ENCODE measurements at places on chromosomes 11 and 22. TPM values are rescaled to one million over a fixed set of nuclear protein-coding genes. Genes with fewer than 3 reads are reported as not detected.

TNKS1BP1 gene
- total RNA-seq: 158 TPM

SLC15A3 gene
- 19.4 TPM for total RNA-seq

FADS1 gene
- total RNA-seq: 15.0 TPM

GRCh38 chr11:2385156-2386151 lies 8.3 kb downstream of the CD81 start:
- DNase-seq: no peak
- H3K4me3 ChIP-seq: no peak overlapping the region
- peak overlapping the region; percentile 97 for H3K27ac ChIP-seq
- no peaks in the 10 kb centered on the region for H3K27me3 ChIP-seq
- no peaks in the 10 kb centered on the region for H3K36me3 ChIP-seq

- no peaks in the 10 kb centered on the region for H3K36me3 ChIP-seq
- no peaks in the 10 kb centered on the region for H3K27me3 ChIP-seq
- peak within 1 kb of the TSS; percentile 89 for H3K27ac ChIP-seq
- peaks cover 27% of the 10 kb centered on the region for H3K4me1 ChIP-seq
Measured at GRCh38 chr11:64233913-64234586, at the start of gene VEGFB. Gene VEGFB (plus strand): TSS chr11:64234584. CDS start chr11:64234834, 250 bp downstream.

DNA sequence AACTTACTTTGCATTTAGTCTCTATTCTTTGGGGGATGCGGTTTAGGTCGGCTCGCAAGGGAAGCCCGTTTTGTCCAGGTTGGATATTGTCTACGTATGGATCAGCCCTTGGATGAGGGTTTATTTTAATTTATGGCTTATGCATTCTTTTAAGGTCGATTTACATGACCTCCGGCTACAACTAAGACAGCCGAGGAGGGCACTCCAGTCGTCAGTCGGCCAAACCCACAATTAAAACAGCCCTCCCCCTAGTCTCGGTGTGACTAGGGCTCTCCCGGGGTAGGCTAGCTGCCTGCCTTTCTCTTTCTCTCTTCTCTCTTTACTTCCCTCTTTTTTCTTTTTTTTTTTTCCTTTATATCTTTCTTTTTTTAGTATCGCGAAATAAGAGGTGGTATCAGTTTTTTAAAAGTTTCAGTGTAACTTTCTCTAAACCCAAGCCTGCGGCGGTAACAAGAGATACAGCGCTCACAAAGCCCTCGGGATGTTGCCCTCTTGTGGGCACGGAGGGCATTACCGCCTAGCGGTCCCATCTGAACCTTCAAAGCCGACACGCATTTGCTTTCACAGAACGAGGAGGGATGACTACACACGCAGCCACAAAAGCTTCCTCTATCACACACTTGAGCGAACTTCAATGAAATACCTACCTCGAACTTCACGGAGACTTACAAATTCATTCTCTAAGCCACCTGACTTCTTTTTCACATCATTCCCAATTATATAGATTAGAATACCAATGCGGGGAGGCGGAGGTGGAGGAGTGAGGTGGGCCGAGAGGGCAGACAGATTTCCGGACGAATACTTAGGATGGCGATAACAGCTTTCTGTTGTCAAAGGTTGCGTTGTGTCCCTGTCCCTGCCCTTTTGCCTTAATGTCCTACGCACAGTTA lies 132.3 kb upstream of the C11orf58 start:
- peak overlapping the region; percentile 60 for H3K27ac ChIP-seq
- no peaks in the 10 kb centered on the region for H3K4me1 ChIP-seq
- no peaks in the 10 kb centered on the region for H3K36me3 ChIP-seq
- peaks cover 11% of the 10 kb centered on the region for H3K27me3 ChIP-seq

DNA sequence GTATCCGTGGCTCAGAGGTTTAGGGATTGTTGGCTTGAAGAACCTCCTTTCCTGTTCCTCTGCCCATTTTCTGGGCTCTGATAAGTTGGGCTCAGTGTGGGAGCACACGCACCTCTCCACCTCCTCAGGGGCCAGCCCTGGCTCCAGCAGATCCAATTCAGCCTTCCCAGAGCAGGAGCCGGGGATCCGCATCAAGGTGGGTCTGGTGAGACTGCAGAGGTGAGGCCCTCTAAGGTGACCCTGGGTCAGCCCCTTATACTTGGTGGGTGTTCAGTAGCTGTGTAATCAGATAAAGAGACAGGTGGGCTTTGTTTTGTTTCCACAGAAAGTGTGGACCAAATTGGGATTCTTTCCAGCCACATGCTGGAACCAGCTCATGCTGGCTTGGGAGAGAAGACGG lies 1466.0 kb downstream of the TBC1D22A start:
- no peak for DNase-seq
- H3K4me1 ChIP-seq: no peaks in the 10 kb centered on the region
- H3K27me3 ChIP-seq: no peaks in the 10 kb centered on the region
- no peak overlapping the region for H3K27ac ChIP-seq

- H3K4me1 ChIP-seq: no peaks in the 10 kb centered on the region
- no peak overlapping the region for H3K4me3 ChIP-seq
- H3K27ac ChIP-seq: no peak overlapping the region
- no peaks in the 10 kb centered on the region for H3K36me3 ChIP-seq
- no peaks in the 10 kb centered on the region for H3K27me3 ChIP-seq
Measured at GRCh38 chr22:42156121-42156520, 25.5 kb upstream of the CYP2D6 start.

GRCh38 chr11:111598559-111598958 lies 3.7 kb upstream of the SIK2 start:
- no peak for DNase-seq
- no peaks in the 10 kb centered on the region for H3K4me1 ChIP-seq
- H3K27me3 ChIP-seq: no peaks in the 10 kb centered on the region
- no peaks in the 10 kb centered on the region for H3K36me3 ChIP-seq
- no peak overlapping the region for H3K4me3 ChIP-seq

GRCh38 chr11:19426756-19427403 lies 186.1 kb upstream of the E2F8 start:
- no peak overlapping the region for H3K4me3 ChIP-seq
- H3K36me3 ChIP-seq: no peaks in the 10 kb centered on the region
- no peaks in the 10 kb centered on the region for H3K27me3 ChIP-seq
- no peak overlapping the region for H3K27ac ChIP-seq

DNA sequence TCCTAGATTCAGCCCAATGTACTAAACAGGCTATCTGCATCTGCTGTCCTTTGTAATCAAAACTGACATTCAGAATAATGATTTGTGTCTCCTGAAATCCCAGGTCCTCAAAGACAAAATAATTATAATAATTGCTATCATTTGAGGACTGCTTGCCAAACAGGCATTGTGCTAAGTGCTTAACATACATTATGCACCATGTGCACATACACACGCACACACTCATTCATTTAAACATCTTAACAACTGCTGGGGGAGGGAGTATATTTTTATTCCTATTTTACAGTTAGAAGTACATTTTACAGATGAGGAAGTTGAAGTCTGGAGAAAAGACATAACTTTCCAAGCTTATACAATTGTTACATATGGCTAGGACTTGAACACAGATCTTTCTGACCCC lies 308.0 kb upstream of the ZC3H12C start:
- no peak for DNase-seq
- no peaks in the 10 kb centered on the region for H3K27me3 ChIP-seq
- no peak overlapping the region for H3K27ac ChIP-seq
- no peak overlapping the region for H3K4me3 ChIP-seq
- H3K4me1 ChIP-seq: no peaks in the 10 kb centered on the region
- no peaks in the 10 kb centered on the region for H3K36me3 ChIP-seq

DNA sequence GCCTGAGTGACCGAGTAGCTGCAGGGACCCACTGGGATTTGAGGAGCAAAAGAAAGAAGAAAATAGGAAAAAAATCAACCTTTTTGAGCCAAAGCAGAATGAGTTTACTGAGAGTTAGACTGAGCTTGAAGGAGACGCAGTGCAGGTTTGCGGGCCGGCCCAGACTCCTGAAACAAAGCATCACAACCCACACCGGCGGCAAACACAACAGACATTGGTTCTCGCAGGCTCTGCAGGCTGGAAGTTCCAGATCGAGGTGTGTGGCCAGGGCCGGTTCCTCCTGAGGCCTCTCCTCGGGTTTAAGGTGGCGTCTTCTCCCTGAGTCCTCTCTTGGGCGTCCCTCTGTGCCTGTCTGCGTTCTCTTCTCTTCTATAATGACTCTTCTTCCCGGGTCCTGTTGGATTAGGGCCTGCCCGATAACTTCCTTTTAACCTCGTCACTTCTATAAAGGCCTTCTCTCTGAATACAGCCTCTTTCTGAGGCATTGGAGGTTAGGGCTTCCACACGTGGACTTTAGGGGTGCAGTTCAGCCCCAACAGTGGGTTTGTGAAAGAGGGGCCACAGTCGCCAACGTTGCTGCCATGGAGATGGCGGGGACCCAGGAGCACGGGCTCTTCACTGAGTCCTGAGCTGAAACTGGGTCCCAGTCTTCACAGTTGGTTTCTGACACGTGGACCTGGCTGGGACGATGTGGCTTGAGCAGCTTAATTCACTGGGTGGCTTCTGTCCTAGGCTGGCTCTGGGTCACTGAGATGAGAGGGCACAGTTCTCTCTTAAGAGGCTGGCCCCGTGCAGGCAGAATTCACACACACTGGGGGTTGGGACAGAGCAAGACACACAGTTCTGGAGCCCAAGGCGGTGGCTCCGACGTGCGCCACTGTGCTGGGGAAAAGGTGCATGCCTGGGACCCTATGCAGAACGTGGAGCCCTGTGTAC lies 1047.7 kb downstream of the BRD1 start:
- H3K27me3 ChIP-seq: no peaks in the 10 kb centered on the region
- no peak for DNase-seq
- H3K4me1 ChIP-seq: no peaks in the 10 kb centered on the region

DNA sequence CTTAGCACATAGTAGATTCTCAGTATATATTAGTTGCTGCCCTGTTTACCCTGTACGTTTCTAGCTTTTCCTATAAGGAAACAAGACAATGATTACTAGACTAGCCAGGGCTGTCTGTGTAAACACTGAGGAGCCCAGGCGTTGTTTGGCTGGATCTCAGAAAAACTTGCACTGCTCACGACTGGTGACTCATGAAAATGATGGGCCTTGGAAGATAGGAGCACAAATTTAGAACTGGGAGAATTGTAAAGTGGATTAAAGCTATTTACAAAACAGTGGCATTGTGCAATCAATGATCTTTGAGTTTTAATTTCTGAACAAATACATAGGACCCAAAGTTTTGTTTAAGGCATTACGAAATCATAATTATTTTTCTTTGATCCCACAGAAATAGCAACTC lies 276.9 kb downstream of the FAM76B start:
- peak; percentile 77 for DNase-seq
- H3K4me3 ChIP-seq: no peak overlapping the region
- H3K4me1 ChIP-seq: no peaks in the 10 kb centered on the region
- H3K27ac ChIP-seq: peak overlapping the region; percentile 45
- no peaks in the 10 kb centered on the region for H3K27me3 ChIP-seq

Measured in prostate gland (tissue), 2 donors.